ENCODE measurements at places on chromosomes 5 and 9. TPM values are rescaled to one million over a fixed set of nuclear protein-coding genes. Genes with fewer than 3 reads are reported as not detected.
A peak's percentile ranks its signal among the peaks of the same experiment; 100 is the strongest.

The NFIB gene
- 12.5 TPM for total RNA-seq

The CXXC5 gene
- total RNA-seq: 77.5 TPM

The LCN15 gene
- 0.52 TPM for total RNA-seq

The ACOT12 gene
- total RNA-seq: not detected

GRCh38 chr9:37954581-37954981 lies 50.7 kb upstream of the SLC25A51 start:
- no peak for DNase-seq

GRCh38 chr5:72497823-72498222 lies 9.4 kb downstream of the ZNF366 start:
- DNase-seq: no peak

GRCh38 chr5:157892974-157893373 lies 34.0 kb upstream of the CLINT1 start:
- no peak for DNase-seq

- DNase-seq: no peak
These were observed 7.4 kb downstream of the NR2F1-AS1 start for GRCh38 chr5:93573354-93574351.

DNA sequence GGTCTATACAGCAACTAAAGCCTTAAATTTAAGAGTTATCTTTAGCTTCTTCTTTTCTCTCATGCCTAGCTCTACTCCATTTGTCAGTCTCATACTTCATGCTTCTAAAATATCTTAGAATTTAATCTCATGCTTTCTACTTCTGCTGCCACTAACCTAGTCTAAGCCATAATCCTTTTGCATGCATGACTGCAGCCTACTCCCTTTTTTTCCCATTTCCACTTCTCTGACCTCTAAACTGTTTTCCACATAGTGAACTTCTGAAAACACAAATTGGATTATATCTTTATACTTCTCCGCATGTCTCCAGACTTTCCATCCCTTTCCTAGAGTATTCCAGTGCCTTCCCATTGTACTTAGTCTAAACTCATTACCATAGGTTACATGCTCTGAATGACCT lies 193.0 kb downstream of the XRCC4 start:
- DNase-seq: no peak

DNA sequence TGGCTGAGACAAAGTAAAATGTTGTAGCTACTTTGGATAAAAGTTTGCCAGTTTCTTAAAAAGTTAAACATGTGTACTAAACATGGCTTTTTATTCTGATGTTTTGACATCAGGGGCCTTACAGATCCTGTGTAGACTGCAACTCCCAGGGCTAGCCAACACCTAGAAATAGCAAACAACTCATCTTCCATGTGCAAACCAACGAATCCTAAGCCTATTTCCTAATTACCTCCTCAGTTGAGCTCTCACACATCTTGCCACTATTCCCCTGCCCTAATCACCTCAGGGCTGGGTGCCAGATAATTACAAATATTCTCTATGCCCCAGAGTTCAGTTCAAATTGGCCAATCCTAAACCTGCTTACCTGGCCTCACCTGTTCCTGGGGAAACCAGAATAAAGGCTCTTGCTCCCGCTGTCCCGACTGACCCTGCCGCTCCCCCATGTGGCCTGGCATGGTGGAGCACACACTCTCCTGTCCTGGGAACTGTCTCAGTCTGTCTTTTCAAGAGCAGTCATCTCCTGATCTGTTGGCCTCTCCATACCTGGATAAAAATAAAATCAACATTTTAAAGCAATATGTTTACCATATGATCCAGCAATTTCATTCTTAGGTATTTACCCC lies 37.1 kb upstream of the FAM169A start:
- DNase-seq: peak; percentile 84

DNA sequence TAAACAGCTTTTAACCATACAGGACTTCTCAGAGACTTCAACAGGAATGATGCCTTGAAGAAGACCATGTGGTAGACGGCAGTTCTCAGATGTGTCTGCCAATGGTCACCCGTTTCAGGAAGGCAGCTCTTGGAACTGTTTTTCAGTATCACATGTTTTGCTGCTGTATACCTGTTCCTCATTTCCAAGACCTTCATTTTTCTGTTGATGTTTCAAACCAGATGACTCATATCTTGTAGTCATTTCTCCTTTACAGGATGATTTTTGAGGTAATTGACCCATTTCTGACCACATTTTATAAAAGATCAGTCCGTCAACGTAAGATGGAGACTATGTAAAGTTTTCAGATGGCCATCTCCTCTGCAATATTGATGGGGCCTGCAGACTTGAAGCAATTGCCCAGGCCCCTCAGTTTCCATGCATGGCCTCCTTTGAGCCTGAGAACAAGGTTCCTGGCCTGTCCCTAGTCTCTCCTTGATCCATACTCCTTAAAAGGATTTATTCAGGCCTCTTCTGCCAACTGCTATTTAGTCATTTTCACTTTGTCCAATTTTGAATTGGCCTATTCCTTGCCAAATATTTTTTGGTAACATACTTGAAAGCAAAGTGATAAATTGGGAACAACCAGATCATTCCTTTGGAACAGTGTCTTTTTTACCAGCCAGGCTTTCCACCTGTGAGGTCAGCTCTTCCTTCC lies 128.6 kb downstream of the PDZD2 start:
- DNase-seq: no peak

GRCh38 chr9:121562301-121562700 lies 62.7 kb upstream of the GGTA1 start:
- DNase-seq: no peak

DNA sequence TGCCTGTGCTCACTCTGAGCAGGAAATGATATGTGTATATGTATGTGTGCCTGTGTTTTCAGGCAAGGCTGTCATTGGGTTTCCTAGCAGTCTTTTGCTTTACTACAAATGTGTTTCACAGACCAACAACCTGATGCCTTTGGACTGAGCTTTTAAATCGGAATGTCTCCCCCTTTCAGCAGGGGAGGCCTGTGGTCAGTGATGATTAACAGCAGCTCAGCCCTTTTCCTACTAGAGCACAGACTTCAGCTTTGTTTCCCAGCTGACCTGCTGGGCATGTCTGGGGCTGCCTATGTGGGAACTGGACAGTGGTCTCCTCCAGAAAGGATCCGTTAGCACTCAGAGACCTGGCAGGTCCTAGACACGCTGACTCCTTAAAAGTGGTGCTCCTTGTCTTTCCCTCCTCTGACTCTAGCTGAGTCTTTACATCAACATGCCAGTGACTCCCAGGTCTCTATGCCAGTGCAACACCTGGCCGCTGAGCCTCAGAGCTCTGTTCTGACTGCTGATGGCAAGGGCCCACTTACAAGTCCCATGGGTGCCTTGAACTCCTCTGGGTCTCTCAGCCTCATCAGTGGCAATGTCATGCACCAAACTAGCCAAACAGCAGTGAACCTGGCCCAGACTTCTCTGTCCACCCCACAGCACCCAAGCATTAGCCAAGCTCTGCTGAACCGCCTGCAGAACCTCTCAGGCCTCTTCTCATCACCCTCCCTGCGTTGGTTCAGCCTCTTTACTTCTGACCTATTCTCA lies 7.7 kb downstream of the MACROH2A1 start:
- no peak for DNase-seq

GRCh38 chr9:117546894-117547678 lies 132.2 kb upstream of the ASTN2 start:
- DNase-seq: no peak

- DNase-seq: no peak
These were observed 188.3 kb downstream of the CNTLN start for GRCh38 chr9:17322882-17323864.

DNA sequence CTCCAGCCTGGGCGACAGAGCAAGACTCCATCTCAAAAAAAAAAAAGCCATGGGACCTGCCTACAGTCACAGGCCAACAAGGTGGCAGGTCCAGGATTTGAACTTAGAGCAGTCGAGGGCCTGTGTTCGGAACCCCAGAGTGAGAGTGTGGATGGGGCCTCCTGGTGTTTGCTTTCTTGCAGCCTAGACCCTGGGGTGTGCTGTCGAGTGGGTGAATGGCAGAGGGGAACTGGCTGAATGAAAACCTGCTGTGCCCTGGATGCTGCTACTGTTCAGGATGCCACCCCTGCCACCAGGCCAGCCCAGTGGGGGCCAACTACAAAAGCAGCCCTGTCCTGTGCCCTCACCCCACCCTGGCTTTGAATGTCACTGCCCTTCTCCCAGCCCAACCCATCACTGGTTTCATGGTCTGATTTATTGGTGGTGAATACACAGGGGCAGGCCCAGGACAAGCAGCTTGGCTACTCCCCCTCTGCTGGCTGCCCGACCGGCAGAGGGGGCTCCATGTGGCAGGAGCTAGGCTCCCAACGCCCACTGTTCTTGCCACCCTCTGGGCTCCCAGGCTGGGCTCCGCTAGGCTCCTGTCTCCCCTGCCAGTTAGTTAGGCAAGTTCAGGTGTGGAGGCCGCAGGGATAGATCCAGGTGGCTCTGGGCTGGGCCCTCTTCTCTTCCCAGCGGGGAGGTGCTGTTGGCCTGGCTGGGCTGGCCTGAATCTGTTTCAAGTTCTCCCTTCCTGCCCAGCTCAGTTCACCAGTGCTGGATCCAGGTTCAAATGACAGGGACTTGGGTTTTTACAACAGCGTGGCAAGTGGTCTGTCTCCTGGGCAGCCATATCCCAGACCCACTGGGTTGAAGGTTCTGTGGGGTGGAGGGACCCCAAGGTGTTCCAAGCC lies 12.2 kb downstream of the FPGS start:
- DNase-seq: no peak

- no peak for DNase-seq
These were observed 208.0 kb upstream of the ARRDC3 start for GRCh38 chr5:91591076-91591475.

DNA sequence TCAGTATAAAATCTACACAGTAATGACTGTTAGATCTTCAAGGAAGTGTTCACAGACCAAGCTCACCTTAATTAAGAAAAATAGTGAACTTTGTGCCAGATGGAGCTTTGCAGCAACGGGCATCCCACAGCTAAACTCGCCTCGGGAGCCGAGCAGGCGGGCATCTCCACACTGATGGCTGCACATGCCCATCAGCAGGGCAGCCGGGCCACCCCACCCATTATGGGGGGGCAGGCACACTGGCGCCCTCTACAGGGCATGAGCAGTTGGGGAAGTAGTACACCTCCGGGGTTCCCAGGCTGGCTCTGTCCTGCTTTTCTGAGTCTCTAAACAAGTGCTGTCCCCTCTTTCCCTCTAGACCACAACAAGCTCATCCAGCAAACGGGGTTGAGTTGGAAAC lies 21.6 kb downstream of the ANKS6 start:
- peak; percentile 63 for DNase-seq

GRCh38 chr5:35313291-35313690 lies 83.0 kb upstream of the PRLR start:
- no peak for DNase-seq

DNA sequence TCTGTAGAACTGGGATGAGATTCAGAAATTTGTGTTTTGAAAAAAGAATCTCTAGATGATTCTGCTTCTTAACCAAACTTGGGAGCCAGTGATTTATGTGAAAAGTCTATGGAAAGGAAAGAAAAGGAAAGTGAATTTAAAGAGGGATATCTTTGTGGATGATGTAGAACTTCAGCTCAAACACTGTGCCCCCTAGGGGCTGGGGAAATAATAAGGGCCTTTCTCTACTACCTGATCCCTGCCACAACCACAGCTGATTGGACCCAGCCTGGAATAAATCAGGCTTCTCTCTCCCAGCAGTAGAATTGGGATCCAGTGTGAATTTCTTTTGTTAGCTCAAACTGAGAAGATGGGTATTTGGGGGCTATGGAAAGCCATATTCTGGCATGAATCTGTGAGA lies 155.0 kb downstream of the PRELID2 start:
- DNase-seq: peak; percentile 44

- no peak for DNase-seq
These were observed 73.5 kb upstream of the ANKRD55 start for GRCh38 chr5:56306433-56307150.

- no peak for DNase-seq
These were observed 297.8 kb upstream of the IRX2 start for GRCh38 chr5:3049261-3049660.

Data from WTC11 (cell line).